AG04450 (cell line): ENCODE measurements at places on chromosomes 1 and 21. TPM values are rescaled to one million over a fixed set of nuclear protein-coding genes. Genes with fewer than 3 reads are reported as not detected.

Gene LAMC2
- polyA plus RNA-seq, result 1.5 and 1.6 TPM in 2 replicates

Gene SLAMF9
- polyA plus RNA-seq, result 0.11 TPM in 1 of 2 replicates, not detected in the other

Gene MAN1A2
- 37.2 and 40.7 TPM in 2 replicates for polyA plus RNA-seq

Gene TRIM58
- 0.09 and 0.10 TPM in 2 replicates for polyA plus RNA-seq

Gene TSACC
- polyA plus RNA-seq, result 0.27 and 0.48 TPM in 2 replicates

Gene FBXO2
- polyA plus RNA-seq, result 1.3 and 1.5 TPM in 2 replicates

Gene FCRL1
- not detected in 2 replicates for polyA plus RNA-seq

Gene KLF17
- 0.14 and 0.21 TPM in 2 replicates for polyA plus RNA-seq

Gene SYCP1
- polyA plus RNA-seq, result not detected in 2 replicates

Gene ANKRD45
- 0.17 and 0.29 TPM in 2 replicates for polyA plus RNA-seq

Gene BTBD8
- polyA plus RNA-seq, result 3.1 and 5.0 TPM in 2 replicates

Gene DNASE2B
- polyA plus RNA-seq, result not detected in 2 replicates

Gene THEMIS2
- 13.0 and 14.1 TPM in 2 replicates for polyA plus RNA-seq

Gene PALMD
- 0.37 and 0.43 TPM in 2 replicates for polyA plus RNA-seq

Gene GIPC2
- 0.07 and 0.09 TPM in 2 replicates for polyA plus RNA-seq

Gene FASLG
- polyA plus RNA-seq, result not detected in 2 replicates

Gene OPTC
- polyA plus RNA-seq, result not detected in 2 replicates

Gene HTR1D
- 0.07 and 0.11 TPM in 2 replicates for polyA plus RNA-seq

Gene HSD11B1
- polyA plus RNA-seq, result 4.5 and 4.7 TPM in 2 replicates

Gene KIF17
- 2.7 and 2.8 TPM in 2 replicates for polyA plus RNA-seq

Gene NPL
- 0.48 and 0.55 TPM in 2 replicates for polyA plus RNA-seq

Gene L1TD1
- not detected in 2 replicates for polyA plus RNA-seq

Gene ZNF695
- 1.0 and 1.2 TPM in 2 replicates for polyA plus RNA-seq

Gene LPGAT1
- polyA plus RNA-seq, result 14.2 and 16.5 TPM in 2 replicates

Gene GJB3
- polyA plus RNA-seq, result not detected in 2 replicates

Gene NBPF6
- not detected in 2 replicates for polyA plus RNA-seq

Gene MKNK1
- 38.0 and 41.5 TPM in 2 replicates for polyA plus RNA-seq

Gene RYR2
- polyA plus RNA-seq, result not detected in 2 replicates

Gene SEC16B
- polyA plus RNA-seq, result 4.0 and 4.3 TPM in 2 replicates

Gene S100A7
- not detected in 2 replicates for polyA plus RNA-seq

Gene LCK
- not detected in 2 replicates for polyA plus RNA-seq

Gene TPTE
- not detected in 2 replicates for polyA plus RNA-seq

Gene GNG4
- polyA plus RNA-seq, result 0.19 and 0.33 TPM in 2 replicates

Gene ESRRG
- polyA plus RNA-seq, result 0.16 and 0.22 TPM in 2 replicates

Gene NR1I3
- not detected in 2 replicates for polyA plus RNA-seq

Gene CAPN8
- polyA plus RNA-seq, result not detected in 2 replicates

Gene RGSL1
- polyA plus RNA-seq, result not detected in 2 replicates
